ENCODE measurements at places on chromosomes 6 and 20. TPM values are rescaled to one million over a fixed set of nuclear protein-coding genes. Genes with fewer than 3 reads are reported as not detected.

DNA sequence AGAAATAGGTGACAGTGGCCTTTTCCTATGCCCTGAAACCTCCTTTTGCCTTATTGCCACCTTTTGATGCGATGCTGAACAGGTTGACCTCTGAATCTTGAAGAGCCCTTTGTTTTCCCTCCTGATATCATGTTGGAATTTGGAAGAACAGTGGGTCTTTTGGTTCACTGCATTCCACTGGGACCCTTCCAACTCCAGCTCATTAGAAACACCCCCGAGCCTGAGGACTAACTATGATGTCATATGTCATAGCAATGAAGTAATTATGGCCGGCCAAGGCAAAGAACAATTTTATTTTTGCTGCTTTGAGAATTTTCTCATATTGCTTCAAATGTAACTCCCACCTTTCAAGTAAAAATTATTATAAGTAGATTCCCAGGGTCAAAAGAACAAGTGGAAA lies 353.4 kb upstream of the JAG1 start:
- DNase-seq = no peak

DNA sequence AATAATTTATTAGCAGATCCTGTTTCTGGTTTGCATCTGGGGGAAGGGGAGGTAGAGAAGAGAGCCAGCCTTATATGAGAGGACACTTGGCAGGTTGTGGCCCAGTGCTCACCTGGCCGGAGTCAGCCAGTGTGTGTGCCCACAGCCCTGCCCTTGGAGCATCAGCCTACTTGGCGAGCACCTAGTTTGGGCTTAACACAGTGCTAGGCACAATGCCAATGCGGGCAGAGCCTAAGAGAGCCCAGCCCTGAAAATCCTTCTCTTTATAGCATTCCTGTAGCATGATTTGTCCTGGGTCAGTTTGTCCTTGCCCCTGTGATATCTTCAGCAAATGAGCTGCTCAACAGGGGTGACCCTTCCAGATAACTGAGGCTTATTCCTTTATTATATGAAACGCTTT lies 73.0 kb downstream of the SLX4IP start:
- DNase-seq = no peak

- no peak for DNase-seq
Observed at GRCh38 chr6:145815309-145816274, 997 bp upstream of the FBXO30 start.

DNA sequence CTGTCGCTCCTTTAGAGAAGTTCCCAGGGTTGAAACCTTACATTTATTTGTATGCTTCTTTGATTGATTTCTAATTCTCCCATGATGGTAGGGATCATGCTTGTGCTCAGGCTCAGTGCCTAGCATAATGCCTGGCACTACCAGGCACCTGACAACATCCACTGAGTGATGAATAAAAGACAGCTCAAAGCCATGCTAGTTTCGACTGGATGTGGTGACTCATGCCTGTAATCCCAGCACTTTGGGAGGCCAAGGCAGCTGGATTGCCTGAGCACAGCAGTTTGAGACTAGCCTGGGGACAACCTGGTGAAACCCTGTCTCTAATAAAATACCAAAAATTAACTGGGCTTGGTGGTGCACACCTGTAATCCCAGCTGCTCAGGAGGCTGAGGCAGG lies 11.6 kb upstream of the CD164 start:
- no peak for DNase-seq

- DNase-seq = peak; percentile 91
Observed at GRCh38 chr6:105992315-105992961, 93.7 kb upstream of the PRDM1 start.

DNA sequence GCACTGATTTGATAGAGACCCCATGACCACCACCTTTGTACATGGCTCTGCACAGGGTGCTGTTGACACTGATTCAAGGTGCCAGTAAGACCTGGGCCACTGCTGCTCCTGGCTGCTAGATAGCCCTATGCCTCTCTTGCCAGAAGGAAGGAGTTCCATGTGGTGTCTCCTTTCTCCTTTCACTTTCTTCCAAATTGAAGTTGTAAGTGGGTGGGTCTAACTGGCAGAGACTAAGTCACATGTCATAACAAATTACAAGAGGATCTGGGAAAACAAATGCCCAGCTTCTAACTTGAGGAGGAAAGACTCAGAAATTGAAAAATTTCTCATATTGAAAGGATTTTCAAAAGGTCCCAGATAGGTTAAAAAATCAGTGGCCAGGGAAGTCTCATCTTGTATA lies 116.8 kb downstream of the TFAP2B start:
- DNase-seq = no peak

DNA sequence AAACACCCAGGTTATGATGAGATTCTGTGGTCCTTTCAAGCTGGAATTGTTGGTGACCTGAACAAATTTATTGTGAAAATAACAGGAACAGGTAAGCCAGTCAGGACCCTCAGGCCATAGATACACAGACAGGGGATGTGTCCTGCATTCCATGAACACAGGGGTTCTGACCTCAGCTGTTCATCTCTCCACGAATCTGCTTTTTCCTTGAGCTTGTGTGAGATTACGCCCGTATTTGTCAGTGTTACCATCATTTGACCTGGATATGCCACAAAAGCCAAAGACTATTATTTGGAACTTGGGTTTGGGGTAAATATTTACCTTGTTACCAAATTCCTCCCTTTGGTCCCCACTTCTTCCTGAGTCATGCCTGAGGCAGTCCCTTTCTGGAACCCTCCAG lies 288.9 kb downstream of the PREX1 start:
- DNase-seq = no peak

DNA sequence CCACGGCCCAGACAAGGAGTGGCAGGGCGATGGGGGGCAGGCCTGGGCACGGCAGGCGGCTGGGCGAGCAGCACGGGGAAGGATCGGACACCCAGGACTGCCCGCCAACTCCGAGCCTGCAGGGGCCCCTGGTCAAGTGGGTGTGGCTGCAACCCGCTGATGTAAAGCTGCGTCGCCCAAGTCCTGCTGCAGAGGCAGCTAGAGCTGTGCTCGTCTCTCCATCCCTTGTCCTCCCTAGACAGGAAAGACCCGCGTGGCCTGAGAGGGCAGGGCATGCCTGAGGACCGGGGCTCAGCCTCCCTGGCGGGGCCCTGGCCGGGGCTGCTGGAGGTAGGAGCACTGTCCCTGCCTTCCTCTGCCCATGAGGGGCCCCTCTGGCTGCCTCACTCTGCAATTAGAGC lies 281.2 kb downstream of the CDH4 start:
- DNase-seq = no peak

DNA sequence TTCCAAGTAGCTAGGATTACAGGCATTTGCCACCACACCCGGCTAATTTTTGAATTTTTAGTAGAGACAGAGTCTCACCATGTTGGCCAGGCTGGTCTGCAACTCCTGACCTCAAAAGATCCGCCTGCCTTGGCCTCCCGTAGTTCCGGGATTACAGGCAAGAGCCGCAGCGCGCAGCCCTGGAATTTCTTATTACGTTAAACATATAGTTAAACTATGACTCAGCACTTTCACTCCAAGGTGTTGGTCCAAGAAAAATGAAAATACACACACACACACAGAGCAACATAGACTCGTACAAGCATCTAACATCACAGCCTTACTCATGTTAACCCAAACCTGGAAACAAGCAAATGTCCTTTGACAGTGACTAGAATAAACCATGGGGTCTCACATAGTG lies 663.9 kb downstream of the PRKN start:
- DNase-seq = no peak

GRCh38 chr20:51360451-51361201 lies 181.9 kb downstream of the NFATC2 start:
- no peak for DNase-seq

- no peak for DNase-seq
Observed at GRCh38 chr6:333379-334002, 41.2 kb downstream of the DUSP22 start.

DNA sequence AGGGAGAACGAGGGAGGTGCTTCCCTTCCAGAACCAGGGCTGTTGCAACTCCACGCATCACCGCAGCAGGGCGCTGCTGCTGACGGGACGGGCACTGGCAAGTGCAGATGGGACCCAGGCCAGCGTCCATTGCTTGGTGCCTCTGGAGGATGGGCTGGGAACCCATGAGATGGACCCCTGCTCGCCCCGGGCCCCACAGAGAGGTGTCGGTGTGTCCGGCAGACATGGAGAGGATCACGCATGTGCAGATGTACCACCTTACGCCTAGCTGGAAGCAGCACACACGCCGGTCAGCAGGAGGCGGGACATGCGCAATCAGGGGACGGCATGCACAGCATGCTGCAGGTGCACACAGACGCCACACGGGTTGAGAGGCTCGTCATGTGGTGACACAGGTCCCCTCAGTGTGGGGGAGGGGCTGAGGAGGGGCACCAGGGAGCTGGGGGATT lies 5.7 kb downstream of the CABLES2 start:
- DNase-seq = no peak

GRCh38 chr6:163793011-163793983 lies 378.8 kb downstream of the QKI start:
- DNase-seq = no peak

DNA sequence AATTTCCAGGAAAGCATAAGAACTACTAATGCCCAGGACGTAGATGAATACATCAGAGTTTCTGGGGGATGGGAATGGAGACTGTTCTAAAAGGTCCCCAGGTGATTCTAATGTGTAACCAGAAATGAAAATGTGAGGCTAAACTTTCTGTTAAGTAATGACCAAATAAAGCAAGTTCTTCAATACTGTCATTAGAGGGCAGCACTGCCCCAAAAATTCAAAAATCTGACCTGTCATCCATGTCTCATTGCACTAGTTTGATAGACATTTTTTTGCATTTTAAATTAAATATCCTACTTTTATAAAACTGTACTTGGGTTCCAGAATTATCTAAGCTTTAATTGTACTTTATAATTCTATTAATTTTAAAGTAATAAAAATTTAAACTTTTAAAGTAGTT lies 94.9 kb downstream of the RFX6 start:
- no peak for DNase-seq

- no peak for DNase-seq
Observed at GRCh38 chr6:131789219-131789618, 18.6 kb upstream of the ENPP1 start.

GRCh38 chr20:61727761-61728160 lies 337.9 kb downstream of the TAF4 start:
- DNase-seq = no peak

GRCh38 chr6:142870787-142871415 lies 74.1 kb downstream of the HIVEP2 start:
- no peak for DNase-seq

- DNase-seq = no peak
Observed at GRCh38 chr6:125994670-125995488, 8.5 kb downstream of the TRMT11 start.

- no peak for DNase-seq
Observed at GRCh38 chr20:15302075-15302474, 964.7 kb upstream of the FLRT3 start.

DNA sequence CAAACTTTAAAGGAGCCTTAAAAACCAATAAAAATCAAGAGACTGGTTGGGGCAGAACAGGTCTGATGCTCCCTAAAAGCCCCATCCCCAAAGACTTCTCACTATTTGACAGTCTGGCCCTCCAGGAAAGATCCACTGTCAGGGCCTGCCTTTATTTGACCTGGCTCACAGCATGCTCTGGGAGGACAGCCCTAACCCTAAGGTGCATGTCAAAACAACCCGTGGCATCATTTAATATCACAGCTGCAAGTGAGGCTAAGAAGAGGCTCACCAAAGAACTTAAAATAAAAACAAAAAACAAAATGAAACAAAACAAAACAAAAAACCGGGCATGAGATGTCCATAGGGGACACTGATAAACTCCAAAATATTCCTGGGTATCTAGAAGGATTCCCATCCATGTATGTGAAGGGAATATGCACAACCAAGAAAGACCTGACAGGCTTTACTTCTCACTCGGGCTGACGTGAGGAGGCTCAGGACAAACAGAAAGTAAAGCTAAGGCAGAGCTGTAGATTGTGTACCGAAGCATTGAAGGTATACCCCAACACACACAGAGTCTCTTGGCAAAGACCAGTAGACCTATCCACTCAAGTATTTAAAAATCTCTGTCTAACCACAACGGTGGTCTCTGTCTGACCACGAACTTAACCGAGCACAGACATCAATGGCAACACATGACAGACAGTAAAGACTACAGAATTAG lies 57.3 kb downstream of the AHI1 start:
- peak; percentile 24 for DNase-seq

DNA sequence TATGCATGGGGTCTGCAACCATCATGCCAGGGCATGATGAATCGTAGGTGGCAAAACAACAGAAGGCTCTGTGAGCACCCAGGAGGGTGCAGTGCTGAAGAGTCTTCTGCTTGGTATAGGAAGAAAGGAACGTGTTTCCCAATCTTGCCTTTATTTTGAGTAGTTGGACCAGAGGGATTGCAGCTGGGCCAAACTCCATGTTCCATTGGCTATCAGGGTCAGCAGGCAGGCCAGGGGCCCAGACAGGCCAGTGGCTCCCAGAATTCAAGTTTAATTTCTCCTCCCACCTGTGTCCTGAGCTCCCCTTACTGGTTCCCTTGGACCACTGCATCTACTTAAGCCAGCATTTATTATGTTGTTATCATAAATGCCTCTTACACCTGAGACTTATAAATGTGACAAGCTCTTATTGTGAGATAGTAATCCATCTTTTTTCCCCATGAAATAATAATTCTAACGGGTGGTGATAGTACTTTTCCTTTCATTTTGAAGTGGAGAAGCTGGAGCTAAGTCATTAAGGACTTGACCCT lies 918 bp upstream of the TRIM38 start:
- DNase-seq = no peak

- DNase-seq = no peak
Observed at GRCh38 chr20:48215536-48215935, 430.3 kb upstream of the SULF2 start.

DNA sequence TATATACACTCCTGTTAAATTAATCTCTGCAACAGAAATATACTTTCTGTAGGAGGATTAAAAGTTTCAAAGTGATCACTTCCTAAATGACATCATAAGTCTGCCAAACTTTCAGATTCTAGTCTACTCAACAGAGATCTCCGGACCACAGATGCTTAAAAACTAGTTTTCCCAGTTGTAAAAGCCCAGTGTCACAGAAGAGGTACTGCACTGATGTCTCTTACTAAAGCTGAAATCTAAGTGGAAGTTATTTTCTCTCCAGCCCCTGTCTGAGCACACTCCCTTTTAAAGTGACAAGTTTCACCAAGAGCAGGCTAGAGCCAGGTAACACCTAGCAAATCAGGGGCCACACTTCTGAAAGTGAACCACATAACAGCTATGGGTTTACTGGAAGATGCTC lies 71.6 kb upstream of the DST start:
- DNase-seq = no peak

GRCh38 chr6:53287336-53288225 lies 61.2 kb downstream of the ELOVL5 start:
- no peak for DNase-seq

- DNase-seq = no peak
Observed at GRCh38 chr6:131391116-131391515, 181.9 kb upstream of the ARG1 start.

GRCh38 chr6:112065426-112065986 lies 11.6 kb downstream of the CCN6 start:
- no peak for DNase-seq

The CALHM6 gene
- total RNA-seq = 3.0 TPM

The NDUFAF5 gene
- total RNA-seq = 23.8 TPM

The DDX43 gene
- 2.4 TPM for total RNA-seq

The CRYBG1 gene
- 30.3 TPM for total RNA-seq

The MAS1 gene
- not detected for total RNA-seq

The TMEM217 gene
- 1.6 TPM for total RNA-seq

The LPA gene
- total RNA-seq = not detected

The ABHD16B gene
- total RNA-seq = not detected

The NDRG3 gene
- 30.6 TPM for total RNA-seq

The GPR6 gene
- not detected for total RNA-seq

The SCGN gene
- not detected for total RNA-seq

The ZSCAN16 gene
- total RNA-seq = 13.9 TPM

The TPMT gene
- 5.0 TPM for total RNA-seq

The PHIP gene
- 41.3 TPM for total RNA-seq

The TEAD3 gene
- total RNA-seq = not detected

Measured in naive thymus-derived CD4-positive, alpha-beta T cell (primary cell).